Fibroblast of gingiva (primary cell): ENCODE measurements at places on chromosomes 4 and X.
A peak's percentile ranks its signal among the peaks of the same experiment; 100 is the strongest.

DNA sequence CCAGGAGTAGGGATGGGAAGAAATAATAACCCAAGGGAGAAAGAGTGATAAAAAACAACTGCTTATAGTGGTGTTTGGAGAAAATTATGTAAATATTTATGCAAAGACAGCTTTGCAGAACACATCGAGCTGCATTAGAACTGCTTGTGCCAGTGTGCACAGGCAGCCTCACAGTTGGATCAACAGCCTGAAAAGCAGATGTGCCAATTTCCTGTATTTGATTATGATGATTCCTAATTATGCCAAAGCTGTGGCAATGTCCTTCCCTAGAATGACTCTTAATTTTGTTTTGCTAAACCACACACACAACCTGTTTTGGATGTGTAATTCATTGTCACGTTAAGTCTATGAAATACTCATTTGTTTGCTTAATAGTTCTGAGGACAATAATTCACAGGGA lies 30.6 kb upstream of the ANTXR2 start:
- DNase-seq = peak; percentile 60

DNA sequence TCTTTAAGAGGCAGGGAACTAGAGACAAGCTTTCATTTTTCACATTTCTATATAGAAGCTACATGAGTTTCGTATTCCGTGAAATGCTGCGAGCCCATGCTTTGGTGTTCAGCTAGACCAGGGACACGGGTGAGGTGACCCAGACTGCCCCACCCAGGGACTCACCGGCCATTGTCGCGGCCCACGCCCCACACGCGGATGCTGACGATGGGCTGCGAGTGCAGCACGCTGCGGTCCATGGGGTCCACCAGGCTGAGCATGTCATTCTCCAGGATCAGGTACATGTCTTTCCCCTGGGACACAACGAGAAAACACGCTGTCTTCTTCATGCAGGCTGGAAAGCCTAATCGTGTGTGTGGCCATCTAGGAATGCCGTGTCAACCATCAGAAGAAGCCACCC lies 140.4 kb downstream of the NSUN7 start:
- DNase-seq = no peak

- no peak for DNase-seq
Measured at GRCh38 chr4:177410566-177410965, 31.7 kb downstream of the AGA start.

DNA sequence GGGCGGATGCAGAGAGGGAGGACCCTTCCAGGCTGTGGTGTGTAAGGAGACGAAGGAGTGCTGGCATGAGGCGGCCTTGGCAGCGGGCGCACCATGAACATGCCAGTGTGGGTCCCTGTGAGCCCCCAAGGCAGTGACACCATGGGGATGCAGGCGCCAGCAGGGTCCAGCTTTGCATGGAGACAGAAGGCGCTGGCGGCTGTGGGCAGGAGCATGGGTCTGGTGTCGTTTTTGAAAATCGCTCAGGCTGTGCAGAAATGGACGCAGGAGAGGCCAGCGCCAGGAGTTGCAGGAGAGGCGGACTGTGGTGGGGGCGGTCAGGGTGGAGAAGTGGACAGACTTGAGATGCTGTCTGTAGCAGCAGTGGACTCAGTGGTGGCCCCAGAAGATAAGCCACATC lies 56.1 kb downstream of the PCGF3 start:
- no peak for DNase-seq

- DNase-seq = no peak
Measured at GRCh38 chrX:24235084-24235710, 78.7 kb downstream of the SUPT20HL2 start.

DNA sequence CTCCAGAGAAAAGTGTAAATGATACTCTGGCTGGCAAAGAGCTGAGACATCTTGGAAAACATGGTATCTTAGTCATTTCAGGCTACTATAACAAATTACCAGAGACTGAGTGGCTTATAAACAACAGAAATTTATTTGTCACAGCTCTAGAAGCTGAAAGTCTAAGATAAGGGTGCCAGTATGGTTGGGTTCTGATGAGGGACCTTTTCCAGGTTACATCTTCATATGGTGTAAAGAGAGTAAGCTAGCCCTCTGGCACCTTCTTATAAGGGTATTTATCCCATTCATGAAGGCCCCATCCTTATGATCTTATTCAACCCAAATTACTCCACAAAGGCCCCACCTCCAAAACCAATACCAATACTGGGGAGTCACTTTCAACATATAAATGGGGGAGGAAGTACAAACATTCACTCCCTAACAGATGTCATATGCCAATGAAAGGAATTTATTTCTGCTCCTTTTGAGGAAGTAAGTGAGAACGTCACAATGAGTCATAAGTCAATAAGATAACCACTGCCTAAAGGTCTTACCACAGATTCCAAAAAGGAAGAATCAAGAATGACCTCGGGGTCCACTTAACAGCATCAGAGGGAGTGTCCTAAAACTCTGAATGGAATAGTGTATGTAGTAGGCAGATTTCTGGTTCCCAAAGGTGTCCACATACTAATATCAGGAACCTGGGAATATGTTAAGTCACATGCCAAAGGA lies 246.6 kb downstream of the OPHN1 start:
- DNase-seq = peak; percentile 5

GRCh38 chr4:1179976-1180375 lies 7.6 kb upstream of the SPON2 start:
- no peak for DNase-seq

DNA sequence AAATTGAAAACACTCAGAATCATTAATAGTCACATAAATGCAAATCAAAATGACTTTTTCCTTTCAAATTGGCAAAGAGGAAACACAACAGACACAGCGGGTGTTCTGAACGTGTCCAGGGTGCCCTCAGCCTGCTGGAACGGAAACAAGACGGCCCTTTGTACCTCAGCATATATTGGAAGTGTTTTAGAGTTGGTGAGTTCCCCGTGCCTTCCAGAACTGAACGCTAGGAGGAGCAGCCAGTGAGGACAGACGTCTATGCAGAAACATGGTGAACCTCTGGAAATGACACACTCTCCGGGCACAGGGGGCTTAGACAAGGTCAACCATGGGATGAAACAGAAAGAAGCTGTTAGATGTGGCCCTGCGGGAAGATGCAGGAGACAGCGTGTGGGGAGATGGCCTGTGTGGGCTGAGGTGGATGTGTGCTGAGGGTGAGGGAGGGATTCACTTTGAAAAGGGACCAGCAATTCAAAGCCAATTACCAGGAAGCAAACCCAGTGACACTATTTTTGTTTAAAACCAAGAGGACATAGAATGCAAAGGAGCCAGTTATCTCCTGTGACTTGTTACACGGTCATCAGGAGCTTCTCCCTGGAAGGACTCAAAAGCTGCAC lies 40.4 kb downstream of the RNF212 start:
- peak; percentile 38 for DNase-seq

GRCh38 chr4:176342384-176342783 lies 22.6 kb downstream of the SPCS3 start:
- DNase-seq = no peak

- DNase-seq = no peak
Measured at GRCh38 chr4:106981431-106981830, 54.7 kb downstream of the DKK2 start.

GRCh38 chr4:140126261-140126660 lies 27.7 kb downstream of the MAML3 start:
- DNase-seq = no peak

GRCh38 chr4:71907782-71908181 lies 123.9 kb upstream of the GC start:
- no peak for DNase-seq

GRCh38 chr4:81736324-81736723 lies 264.6 kb upstream of the RASGEF1B start:
- no peak for DNase-seq

GRCh38 chrX:112440277-112440676 lies 239.5 kb downstream of the LHFPL1 start:
- DNase-seq = no peak

- no peak for DNase-seq
Measured at GRCh38 chrX:105266456-105266855, 46.0 kb upstream of the TEX13A start.

DNA sequence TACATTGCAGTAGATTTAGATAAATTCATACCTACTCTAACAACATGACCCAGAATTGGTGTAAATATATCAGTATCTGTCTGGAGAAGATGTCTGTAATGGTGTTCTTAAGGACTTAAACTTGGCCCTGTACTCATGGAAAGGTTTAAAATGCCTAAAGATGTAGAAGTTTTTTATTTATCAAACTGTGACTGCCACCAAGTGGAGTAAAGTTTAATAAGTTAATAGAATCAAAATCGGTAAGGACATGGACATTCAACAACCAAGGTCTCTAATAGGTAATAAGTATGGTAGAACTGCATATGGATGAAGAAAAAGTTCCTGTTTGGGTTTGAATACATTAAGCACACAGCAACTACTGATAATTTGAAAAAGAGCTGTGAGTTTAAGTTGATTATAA lies 474.0 kb upstream of the NDST3 start:
- no peak for DNase-seq

GRCh38 chr4:3861720-3862639 lies 95.8 kb downstream of the ADRA2C start:
- no peak for DNase-seq

GRCh38 chrX:98338544-98338943 lies 1454.8 kb downstream of the RPA4 start:
- no peak for DNase-seq

GRCh38 chr4:1790005-1790404 lies 3.1 kb upstream of the FGFR3 start:
- DNase-seq = no peak

DNA sequence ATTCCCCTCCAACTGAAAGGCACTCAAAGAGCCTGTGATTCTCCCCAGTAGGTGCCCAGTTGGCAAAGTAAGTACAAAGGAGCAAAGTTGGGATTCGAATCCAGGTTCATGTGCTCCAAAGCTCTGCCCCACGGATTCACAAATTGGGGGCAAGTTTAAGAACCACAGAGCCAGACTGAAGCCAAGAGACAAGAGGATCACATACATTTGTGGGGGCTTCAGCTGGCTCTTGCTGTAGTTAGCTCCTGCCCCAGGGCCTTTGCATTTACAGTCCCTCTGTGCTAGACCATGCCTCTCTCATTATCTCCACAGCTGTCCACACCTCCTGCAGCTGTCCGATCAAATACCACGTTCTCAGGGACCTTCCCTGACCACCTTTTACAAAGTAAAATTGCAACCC lies 18.8 kb downstream of the PNMA6F start:
- no peak for DNase-seq

DNA sequence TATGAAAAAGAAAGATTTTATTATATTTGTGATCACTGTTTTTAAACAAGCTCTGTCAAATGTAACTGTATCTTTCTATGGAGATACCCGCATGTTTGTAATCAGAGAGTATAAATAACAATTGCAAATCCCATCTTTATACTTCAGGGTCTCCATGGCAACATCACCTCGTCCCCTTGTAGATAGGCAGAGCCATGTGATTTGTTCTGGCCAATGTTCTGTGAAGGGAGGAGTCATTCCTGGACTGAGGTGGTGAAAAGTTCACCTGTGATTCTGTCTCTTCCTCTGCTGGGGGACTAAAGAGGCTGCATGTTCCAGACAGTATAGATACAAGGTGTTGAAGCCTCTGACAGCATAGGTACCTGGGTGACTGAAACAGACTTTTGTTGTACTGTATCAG lies 45.6 kb upstream of the MED14 start:
- DNase-seq = no peak

- DNase-seq = no peak
Measured at GRCh38 chr4:16123356-16124084, 39.7 kb upstream of the PROM1 start.

DNA sequence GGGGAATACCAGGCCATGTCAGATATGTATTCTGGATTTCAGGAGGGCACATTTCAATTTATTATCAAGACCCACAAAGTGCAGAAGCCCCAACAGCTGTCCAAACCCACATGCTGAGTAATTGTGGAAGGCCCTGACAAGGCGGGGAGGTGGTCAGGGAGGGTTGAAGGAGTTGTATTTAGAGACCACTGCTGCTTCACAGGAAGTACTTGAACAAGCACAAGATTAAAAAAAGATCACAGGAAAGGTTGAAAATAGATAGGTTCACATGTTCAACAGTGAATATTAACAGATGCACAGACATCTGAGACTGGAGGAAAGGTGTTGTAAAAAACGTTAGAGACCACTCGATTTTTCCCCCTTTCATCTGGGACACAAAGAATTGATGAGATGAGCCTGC lies 17.9 kb downstream of the ATP8A1 start:
- no peak for DNase-seq
